T-helper 2 cell treated with Interferon-gamma antibody and Interleukin-4, amounts not matched to agents 5 μg/mL and 100 μg/mL, for 36 hours (primary cell): ENCODE measurements at places on chromosomes 3 and 15.

- H3K4me1 ChIP-seq = no peaks in the 10 kb centered on the region
- H3K27ac ChIP-seq = no peak overlapping the region
- no peak overlapping the region for H3K4me3 ChIP-seq
- H3K36me3 ChIP-seq = peaks cover 6% of the 10 kb centered on the region
- no peak for DNase-seq
- H3K27me3 ChIP-seq = no peaks in the 10 kb centered on the region
Observed at GRCh38 chr3:129087138-129087702, 26.6 kb downstream of the GP9 start.

DNA sequence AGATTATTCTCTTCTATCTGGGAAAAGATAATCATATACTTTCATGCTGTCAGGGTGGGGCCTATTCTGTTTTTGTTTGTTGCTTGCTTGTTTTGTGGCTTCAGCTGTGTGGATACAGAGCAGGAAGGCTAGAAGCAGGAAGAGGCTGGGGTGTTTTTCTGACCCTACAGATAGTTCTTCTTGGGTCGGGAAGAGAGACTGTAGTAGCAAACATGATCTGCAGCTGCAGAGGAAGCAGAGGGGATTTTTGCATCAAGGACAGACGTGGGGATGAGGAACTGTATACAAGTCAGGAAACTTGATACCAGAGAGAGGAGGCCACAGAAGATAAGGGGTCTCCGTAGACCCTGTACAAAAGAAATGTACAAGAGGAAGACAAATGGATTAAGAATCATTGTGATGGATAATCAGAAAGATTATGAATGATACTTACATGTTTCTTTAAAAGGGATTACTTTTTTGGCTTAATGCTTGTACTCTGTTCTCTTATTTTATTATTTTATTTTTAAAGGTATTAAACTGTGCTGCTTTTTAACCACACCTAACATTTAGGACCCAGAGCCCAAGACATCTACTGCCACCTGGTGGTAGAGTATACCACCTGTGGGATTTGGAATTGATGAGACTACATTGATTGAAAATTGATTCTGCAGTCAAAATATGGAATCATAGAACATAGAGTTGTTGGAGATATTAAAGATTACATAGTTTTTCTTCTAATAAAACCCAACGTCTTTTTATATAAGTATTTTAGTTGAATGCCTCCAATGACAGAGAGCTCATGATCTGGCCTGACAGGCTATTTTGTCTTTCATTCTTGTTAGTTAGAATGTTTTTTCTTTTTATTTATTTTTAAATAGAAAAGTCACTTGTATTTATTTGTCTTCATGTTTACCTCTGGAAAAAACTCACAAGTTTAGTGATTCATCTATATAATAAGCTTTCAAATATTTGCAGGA lies 87.3 kb upstream of the ROPN1 start:
- no peaks in the 10 kb centered on the region for H3K36me3 ChIP-seq
- peaks cover 3% of the 10 kb centered on the region for H3K27me3 ChIP-seq
- no peak overlapping the region for H3K4me3 ChIP-seq

DNA sequence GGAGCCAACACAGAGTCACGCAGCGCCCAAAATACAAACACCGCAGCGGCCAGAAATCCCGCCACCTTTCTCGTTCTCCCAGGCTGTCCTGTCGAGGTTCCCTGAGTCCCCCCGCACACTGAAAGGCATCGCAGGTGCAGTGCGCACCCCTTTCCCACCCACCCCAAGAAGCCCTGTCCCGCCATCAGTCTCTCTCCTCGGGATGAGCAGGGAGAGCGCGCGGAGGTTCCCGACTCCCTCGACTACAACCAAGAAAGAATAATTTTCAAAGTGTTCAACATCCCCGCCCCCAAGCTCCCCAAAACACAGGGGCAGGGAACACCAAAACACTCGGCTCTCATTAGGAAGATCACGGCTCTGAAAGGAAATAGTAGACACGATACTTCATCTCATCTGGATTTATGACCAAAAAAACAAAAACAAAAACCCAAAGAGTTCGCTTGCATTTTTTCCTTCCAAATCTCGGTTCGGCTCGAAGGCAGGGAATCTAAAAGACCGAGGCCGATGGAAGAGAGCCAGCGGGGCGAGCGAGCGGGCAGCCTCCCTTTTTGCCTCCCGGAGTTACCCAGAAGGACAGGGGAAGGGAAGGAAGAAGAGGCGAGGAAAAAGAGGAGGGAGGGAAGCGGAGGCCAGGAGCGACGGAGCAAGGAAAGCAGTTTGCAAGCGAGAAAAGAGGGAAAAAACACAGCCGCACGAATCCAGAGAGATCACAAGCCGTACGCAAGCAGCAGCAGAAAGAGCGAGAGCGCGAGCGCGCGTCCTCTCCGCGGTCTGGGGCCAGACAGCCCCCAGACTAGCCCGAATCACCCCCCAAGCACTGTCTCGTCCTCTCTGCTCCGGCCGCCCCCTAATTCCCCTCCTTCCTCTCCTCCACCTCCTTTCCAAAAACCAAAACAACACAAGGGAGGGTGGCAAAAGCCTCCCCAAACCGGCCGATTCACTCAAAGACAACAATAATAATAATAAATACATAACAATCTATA lies 808 bp downstream of the BCL6 start:
- H3K4me3 ChIP-seq = peak overlapping the region; percentile 96
- H3K4me1 ChIP-seq = peaks cover 58% of the 10 kb centered on the region
- peak; percentile 44 for DNase-seq

- no peak overlapping the region for H3K4me3 ChIP-seq
- H3K27me3 ChIP-seq = peaks cover 22% of the 10 kb centered on the region
- no peak overlapping the region for H3K27ac ChIP-seq
- H3K36me3 ChIP-seq = no peaks in the 10 kb centered on the region
Observed at GRCh38 chr3:127423856-127424765, 136.3 kb upstream of the PRR20G start.

- no peaks in the 10 kb centered on the region for H3K36me3 ChIP-seq
- H3K27me3 ChIP-seq = no peaks in the 10 kb centered on the region
- H3K27ac ChIP-seq = no peak overlapping the region
- no peak overlapping the region for H3K4me3 ChIP-seq
- H3K4me1 ChIP-seq = peaks cover 2% of the 10 kb centered on the region
Observed at GRCh38 chr3:189914799-189915198, 205.9 kb downstream of the P3H2 start.
